ENCODE measurements at places on chromosomes 4 and X.

- DNase-seq: no peak
Observed at GRCh38 chr4:3203971-3204431, 45.0 kb upstream of the MSANTD1 start.

GRCh38 chr4:175443547-175443946 lies 368.5 kb downstream of the GPM6A start:
- DNase-seq: no peak

DNA sequence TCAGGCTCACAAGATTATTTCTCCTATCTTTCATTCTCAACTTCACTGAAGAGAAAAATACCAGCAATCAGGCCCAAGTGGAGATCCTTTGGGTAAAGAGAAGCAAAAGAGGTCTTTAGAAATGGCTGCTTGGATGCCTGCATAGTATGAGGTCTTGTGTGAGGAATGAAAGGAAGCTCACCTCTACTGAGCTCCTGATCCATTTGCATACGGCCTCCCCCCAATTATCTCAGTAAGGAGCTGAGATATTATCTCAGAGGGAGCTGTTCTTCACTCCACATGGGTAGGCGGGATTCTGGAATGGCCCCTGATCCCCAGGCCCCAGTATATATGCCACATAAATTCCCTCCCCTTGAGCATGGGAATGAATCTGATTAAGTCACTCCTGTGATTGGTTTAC lies 75.8 kb downstream of the EVC2 start:
- no peak for DNase-seq

GRCh38 chr4:21769404-21770147 lies 179.0 kb downstream of the KCNIP4 start:
- DNase-seq: no peak

- DNase-seq: no peak
Observed at GRCh38 chrX:39815631-39816030, 282.1 kb downstream of the BCOR start.

DNA sequence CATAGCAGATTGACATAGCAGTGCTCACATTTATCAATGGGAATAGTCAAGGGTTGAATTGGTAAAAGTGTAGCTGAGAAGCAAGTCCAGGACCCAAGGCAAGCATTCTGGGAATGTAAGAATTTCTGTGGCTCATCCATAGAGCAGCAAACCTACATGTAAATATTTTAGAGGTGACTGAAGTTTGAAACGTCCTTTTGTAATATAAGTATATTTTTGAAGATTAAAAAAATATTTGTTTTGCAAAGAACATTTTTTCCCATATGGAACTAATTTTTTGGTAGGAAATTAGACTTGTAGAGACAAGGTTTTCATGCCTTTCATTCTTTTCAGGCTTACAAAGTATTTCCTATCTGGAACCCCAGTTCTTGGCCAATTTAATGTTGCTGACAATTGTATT lies 104.0 kb downstream of the TEX13A start:
- no peak for DNase-seq

DNA sequence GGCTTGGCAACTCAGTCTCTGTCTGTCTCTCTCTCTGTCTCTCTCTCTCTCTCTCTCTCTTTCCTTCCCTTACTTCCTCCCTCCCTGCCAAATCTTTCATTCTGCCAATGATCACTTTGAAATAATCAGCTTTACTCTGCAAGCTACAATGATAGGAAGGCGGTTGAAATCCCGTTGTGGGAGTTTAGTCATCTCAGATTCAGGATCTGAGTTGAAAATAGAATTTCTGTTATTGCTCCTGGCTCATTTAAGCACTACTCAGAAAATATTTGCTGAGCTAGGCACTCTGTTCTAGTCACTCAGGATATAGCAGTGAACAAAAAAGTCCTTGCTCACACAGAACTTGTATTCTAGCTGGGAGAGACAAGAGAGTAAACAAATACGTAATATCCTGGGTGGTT lies 56.3 kb upstream of the DCTD start:
- no peak for DNase-seq

- DNase-seq: no peak
Observed at GRCh38 chrX:12563121-12563520, 228.1 kb upstream of the PRPS2 start.

DNA sequence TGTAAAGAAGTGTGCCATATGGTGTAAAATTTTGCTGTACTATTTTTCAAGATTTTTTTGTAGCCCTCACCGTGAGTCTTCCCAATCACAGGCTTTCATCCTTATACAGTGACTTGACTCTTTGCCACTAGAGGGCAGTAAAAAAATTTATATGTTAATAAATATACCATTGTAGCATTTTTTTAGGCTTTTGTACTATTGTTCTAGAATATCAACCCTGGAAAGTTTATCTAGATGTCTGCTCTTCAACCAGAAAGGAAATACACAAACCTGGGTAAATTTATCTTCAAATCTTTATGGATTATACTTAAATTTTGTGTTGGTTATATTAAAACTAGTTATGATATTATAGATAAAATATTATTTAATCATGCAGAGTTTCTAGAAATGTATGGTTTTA lies 235.3 kb downstream of the TENM3 start:
- no peak for DNase-seq

GRCh38 chr4:188683571-188683970 lies 544.3 kb downstream of the TRIML1 start:
- DNase-seq: no peak

DNA sequence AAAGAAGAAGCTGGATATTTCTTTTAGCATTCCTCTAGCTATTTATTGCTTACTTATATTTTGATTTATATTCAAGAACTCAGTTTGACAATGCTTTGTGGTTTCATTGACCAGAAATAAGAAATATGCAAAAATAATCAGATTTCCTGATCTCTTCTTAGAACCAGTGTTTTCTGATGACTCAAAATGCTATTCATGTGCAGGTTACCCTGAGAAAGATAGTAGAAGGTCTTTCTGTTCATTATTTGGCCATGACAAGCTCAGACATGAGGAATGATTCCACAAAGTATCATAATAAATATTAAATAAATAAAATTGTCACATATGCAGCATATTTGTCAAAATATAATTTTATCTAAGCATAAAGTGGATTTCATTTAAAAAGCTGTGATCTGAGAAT lies 24.1 kb downstream of the ADH7 start:
- no peak for DNase-seq

Data from anterior cingulate cortex (tissue), 58 donors.